Cardiac fibroblast (primary cell): ENCODE measurements at places on chromosomes 3 and 15.
A peak's percentile ranks its signal among the peaks of the same experiment; 100 is the strongest.

- no peak for DNase-seq
These were observed 5.4 kb downstream of the PCBP4 start for GRCh38 chr3:51961602-51962569.

DNA sequence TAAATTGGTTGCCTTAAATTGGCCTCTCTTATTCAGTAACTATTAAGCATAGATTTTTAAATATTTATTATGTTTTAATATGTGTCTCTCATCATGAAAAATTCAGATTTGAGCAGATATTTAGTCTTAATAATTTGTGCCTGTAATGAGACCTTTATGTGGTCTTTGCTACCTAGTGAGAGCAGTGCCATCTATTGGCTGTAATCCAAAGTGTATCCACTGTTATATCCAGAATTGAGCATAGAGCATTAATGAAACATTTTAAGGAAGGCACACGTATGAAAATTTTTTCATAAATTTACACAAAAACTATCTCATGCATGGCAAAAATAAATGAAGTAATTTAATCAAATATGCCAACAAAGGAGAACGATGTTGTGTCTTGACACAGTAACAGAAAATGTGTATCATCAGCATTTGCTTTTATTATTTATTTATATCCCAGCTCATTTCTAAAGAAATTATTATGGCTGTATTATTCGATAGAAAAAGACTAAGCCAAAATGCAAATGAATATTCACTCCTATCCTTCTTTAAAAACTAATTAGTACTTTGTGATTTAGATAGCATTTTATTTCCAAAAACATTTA, 203.5 kb downstream of the RSRC1 start:
- peak; percentile 61 for DNase-seq

DNA sequence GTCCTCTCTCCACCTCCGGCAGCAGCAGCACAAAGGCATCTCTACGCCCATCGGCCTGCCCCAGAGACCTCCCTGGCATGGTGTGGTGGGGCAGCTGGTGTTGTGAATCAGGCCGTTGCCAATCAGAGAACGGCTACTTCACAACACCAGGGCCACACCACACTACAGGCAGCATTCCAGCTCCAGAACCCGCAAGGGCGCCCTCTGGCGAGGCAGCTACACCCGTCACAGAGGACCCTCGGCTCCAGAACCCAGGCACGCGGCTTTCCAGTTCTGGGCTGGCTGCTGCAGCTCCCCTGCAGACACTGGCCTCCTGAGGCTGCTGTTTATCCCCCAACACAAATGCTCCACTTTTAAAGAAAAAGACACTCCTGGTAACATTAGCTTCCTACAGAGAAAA, 127.5 kb upstream of the TOPAZ1 start:
- DNase-seq = peak; percentile 15

- DNase-seq = no peak
These were observed 246.5 kb upstream of the PEX5L start for GRCh38 chr3:180283251-180283650.

DNA sequence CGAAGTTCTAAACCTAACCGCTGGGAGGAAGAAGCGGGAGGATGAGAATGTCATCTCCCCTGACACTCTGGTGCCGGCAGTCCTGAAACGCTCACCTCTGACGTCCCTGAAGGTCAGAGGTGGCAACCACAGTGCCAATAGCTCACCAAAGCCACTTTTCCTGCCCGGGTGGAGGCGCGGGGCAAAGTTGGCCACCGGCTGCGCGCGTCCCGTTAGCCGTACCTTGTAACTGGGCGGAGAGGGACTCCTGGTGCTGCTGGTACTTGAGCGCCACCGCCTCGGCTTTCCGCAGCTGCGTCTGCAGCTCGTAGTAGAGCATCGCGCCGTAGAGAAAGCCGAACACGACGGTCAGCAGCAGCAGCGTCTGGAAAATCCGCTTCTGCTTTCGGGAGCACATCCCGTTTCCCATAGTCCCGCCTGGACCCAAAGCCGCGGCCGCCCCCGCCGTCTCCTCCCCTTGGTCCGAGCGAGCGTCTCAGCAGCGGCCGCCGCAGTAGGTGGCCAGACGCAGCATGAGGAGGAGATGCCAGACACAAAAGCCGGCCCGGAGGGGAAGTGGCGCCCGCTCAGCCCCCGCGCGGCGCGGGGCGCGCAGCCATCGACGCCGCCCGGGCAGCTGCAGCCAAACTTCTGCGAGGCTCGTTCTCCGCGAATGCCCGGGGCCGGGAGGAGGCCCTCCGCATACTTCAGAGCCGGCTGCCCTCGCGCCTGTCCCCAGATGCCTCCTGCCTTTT, 680 bp downstream of the GOLIM4 start:
- peak; percentile 65 for DNase-seq

DNA sequence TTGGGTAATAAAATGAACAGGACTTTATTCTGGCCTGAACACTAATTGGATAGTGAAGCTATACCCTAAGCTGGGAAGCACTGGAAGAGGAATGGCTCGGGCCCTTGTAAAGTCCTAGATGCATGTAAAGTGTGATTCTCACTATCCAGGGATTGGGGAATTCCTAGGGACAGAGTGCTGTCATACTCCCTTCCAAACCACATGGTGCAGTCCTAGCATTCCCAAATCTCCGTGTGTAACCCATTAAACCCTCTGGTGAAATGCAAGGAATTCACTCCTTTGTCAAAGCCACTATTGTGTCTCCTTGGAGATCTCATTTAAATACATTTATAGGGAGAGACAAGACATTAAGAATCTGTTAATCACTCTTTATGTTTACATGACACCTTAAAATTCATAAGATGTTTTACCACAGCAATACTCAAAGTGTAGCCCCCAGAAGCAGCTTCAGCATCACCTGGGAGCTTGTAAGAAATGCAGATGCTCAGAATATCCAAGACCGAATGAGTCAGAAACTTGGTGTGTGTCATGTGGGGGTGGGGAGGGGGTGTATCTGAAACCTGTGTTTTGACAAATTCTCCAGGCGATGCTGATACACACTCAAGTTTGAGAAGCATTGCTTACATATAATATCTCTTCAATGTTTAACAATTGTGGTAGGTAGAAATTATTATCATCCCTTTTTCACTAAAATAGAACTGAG, 121.8 kb upstream of the NPHP3 start:
- no peak for DNase-seq

- DNase-seq = no peak
These were observed 43.8 kb downstream of the WWTR1 start for GRCh38 chr3:149613988-149614387.

DNA sequence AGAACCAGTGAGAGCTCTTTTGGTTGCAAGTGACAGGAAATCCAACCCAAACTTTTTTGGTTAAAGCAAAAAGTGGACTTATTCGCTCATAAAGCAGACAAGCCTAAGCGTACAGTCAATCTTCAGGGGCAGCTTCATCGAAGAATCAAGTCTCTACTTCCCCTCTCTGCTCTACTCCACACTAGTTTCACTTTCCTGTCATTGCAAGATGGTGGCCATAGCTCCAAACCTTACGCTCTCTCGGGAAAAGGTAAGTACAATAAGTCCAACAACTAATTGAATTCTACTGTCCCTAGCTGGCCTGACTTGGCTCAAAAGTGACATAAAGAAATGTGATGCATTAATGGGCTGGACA, 24.9 kb upstream of the ZNF710 start:
- no peak for DNase-seq

- DNase-seq = peak; percentile 81
These were observed 5.1 kb upstream of the SEMA7A start for GRCh38 chr15:74438721-74439316.

DNA sequence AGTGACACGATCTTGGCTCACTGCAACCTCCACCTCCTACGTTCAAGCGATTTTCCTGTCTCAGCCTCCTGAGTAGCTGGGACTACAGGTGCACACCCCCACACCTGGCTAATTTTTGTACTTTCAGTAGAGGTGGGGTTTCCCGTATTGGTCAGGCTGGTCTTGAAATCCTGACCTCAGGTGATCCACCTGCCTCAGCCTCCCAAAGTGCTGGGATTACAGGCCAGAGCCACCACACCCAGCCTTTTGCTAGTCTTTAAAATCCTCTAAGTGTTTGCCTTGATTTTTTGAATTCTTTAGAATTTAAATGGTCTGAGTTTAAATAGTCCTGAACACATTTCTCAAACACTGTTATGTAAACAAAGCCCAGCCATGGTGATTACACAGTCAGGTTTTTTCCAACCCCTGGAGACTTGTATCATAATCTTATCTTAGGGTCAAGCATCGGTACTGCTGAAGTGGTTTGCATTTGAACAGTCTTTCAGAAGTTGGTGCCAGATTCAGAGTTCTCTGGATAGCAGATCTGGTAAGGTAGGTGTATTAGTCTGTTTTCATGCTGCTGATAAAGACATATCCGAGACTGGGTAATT, 28.2 kb upstream of the PIAS1 start:
- DNase-seq = no peak

DNA sequence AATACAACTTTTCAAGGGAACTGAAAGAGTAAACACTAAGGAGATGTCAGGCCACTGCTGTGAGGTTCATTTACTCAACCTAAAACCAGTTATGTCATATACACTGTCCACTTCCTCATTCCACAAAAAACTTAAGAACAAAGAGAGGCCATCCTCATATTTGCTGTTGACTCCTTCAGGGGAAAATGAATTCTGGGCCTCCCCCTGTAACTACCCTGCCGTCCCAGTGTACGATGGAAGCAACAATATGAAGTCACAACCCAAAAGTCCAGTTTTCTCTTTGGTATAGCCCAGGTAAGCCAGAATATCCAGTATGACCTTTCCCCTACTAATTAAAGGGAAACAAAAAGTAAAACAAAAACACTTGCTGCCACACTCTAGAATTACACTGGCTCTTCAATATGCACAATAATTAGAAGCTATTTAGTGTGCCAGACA, 16.2 kb downstream of the CEP152 start:
- peak; percentile 40 for DNase-seq

GRCh38 chr3:98326945-98327344, 26.7 kb upstream of the OR5K4 start:
- no peak for DNase-seq

DNA sequence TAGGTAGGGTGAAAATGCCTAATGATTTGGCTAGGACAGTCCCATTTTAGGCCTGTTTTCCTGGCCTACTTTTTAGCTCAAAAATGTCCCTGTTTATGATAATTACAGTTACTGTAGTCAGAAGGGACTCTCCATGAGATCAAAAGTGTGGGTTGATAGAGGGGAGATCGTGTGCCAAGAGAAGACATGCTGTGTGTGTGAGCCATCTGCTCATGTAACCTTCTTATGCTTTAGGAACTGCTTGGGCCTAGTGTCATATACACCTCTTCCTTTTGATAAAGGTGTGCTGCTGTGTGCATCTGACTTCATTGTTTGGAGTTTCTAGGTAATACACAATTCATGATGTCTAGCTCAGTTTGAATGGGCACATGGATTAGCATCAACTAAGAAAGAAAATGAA, 786.5 kb downstream of the PDCD6IP start:
- no peak for DNase-seq

DNA sequence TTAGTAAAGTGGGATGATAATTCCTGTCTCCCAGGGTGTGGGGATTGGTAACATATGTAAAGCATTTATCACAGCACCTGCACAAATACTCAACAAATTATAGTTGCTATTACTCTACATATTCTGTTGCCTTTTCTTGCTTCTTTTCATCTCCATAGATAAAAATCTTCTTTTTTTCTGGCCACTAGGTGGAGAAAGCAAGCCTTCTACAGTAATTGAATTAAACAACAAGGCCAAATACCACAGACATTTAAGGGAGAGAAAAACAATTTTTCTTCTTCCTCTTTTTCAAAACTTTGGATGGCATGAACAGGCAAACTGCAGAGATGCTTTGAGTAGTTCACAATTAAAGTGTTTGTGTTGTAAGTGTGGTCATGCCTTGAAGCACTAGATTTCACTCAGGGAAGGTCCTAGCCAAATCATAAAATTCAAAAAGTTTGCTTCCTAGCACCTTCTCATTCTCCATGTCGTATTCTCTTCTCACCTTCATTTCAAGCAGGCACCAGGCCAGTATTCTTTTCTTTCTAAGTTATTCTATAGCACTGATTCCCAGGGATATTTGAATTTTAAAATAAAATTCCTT, 493.4 kb upstream of the TGFBR2 start:
- DNase-seq = peak; percentile 78

- peak; percentile 54 for DNase-seq
These were observed 13.8 kb downstream of the SQOR start for GRCh38 chr15:45648521-45649200.

DNA sequence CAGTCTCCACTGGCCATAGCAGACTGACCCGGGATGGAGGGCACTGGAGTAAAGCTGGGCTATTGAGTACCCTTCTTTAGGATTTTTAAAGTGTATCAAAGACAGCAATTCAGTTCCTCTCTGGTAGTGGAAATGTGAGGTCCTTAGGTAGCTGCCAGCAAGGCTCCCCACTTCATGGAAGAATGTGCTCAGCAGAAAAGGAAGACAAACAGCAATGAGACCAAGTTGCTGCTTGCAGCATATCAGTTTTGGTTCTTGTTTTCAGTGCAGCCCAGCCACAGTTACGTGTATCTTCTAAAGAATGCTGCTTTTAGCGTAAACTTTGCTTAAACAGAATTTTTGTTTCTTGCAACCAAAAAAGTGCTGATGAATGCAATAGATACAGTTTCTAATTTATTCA, 374.0 kb upstream of the CBLB start:
- no peak for DNase-seq

GRCh38 chr15:88509321-88509720, 37.2 kb downstream of the DET1 start:
- DNase-seq = no peak

DNA sequence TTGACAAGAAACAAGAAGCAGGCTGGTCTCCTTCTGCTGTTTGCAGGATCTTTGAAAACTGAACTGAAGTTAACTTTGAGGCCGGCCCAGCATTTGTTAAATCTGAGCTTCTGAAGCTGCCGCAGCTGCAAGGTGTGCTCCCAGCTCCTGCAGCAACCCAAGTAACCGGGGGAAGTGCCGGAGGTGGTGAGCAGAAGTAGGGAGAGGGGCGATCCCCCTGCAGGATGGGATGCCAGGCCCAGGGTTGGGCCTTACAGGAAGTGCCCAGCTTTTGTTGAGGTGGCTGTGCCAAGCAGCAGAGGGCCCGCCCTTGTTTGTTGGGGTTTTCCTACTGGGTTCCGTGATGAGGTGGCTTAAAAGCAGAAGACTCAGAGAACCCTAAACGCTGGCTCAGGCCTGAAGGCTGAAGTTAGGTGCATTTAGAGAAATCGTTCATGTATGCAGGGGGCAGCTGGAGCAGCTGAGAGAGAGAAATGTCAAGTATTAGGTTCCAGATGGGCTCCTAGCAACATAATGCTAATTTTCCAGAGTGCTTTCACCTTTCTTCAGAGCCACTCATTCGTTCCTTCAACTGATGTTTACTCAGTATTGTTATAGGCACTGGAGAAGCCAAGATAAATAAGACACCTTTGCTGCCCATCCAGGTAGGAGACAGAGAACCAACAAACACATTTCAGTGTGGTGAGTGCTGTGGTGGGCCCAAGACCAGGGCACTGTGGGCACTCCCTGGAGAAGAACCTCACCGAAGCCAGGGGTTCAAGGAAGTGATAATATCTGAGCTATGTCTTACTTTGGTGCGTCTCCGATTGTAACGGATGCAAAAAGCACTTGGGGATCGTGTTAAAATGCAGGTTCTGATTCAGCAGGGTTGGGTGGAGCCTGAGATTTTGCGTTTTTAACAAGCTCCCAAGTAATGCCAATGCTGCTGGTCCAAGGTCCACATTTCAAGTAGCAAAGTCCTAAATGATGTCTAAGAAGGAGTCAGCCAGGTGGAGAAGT, 42.2 kb upstream of the PLCL2 start:
- DNase-seq = no peak
